ENCODE measurements at places on chromosomes 5 and 9. TPM values are rescaled to one million over a fixed set of nuclear protein-coding genes. Genes with fewer than 3 reads are reported as not detected.

The TOR1B gene
- total RNA-seq = 34.6 TPM

The WDR38 gene
- not detected for total RNA-seq

The DHFR gene
- 13.6 TPM for total RNA-seq

The PCSK5 gene
- 3.4 TPM for total RNA-seq

The KCNMB1 gene
- total RNA-seq = not detected

The KCNV2 gene
- not detected for total RNA-seq

The RNF183 gene
- not detected for total RNA-seq

The TYRP1 gene
- total RNA-seq = 0.85 TPM

The SCGB3A2 gene
- not detected for total RNA-seq

The PDLIM4 gene
- total RNA-seq = 31.0 TPM

The BOD1 gene
- total RNA-seq = 61.3 TPM

The SPATA31E1 gene
- total RNA-seq = not detected

The ASPN gene
- total RNA-seq = not detected

The GKAP1 gene
- total RNA-seq = 2.6 TPM

The ACTBL2 gene
- total RNA-seq = 0.17 TPM

The ALDH1B1 gene
- total RNA-seq = 12.1 TPM

The SPATA31C1 gene
- not detected for total RNA-seq

The IDNK gene
- 4.1 TPM for total RNA-seq

The CCNI2 gene
- total RNA-seq = 0.51 TPM

The PCA3 gene
- total RNA-seq = under 0.01 TPM

The ST8SIA4 gene
- total RNA-seq = 3.1 TPM

The FABP6 gene
- not detected for total RNA-seq

The ZNF883 gene
- total RNA-seq = 0.60 TPM

The IL7R gene
- 2.2 TPM for total RNA-seq

The RANBP17 gene
- 16.3 TPM for total RNA-seq

The GRXCR2 gene
- total RNA-seq = not detected

The ZNF354C gene
- 7.3 TPM for total RNA-seq

The ECSCR gene
- total RNA-seq = 404 TPM

The PCDHGB4 gene
- 14.5 TPM for total RNA-seq

The S100Z gene
- total RNA-seq = not detected

The PPP3R2 gene
- not detected for total RNA-seq

The ADGRD2 gene
- not detected for total RNA-seq

The FOXD4L4 gene
- total RNA-seq = 0.17 TPM

The PSMD5 gene
- total RNA-seq = 21.8 TPM

All from dermis blood vessel endothelial cell (primary cell).